ENCODE measurements at places on chromosomes 12 and 14.

DNA sequence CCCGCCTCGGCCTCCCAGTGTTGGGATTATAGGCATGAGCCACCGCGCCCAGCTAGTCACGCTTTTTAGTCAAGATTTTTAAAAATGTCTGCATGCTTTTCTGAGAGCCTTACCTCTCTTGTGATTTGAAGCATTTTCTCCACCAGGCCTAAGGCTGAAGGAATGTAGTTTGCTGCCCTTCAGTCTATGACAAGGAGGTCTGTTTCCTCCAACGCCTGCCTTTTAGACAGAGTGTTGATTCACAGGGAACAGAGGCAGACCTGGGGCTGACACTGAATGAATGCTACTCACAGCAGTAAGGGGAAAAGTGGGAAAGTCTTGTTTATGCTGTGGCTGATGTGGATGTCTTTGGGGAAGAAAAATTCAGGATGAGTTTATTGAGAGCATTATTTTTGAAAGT is 27.2 kb upstream of the MDM2 start:
- DNase-seq = no peak

DNA sequence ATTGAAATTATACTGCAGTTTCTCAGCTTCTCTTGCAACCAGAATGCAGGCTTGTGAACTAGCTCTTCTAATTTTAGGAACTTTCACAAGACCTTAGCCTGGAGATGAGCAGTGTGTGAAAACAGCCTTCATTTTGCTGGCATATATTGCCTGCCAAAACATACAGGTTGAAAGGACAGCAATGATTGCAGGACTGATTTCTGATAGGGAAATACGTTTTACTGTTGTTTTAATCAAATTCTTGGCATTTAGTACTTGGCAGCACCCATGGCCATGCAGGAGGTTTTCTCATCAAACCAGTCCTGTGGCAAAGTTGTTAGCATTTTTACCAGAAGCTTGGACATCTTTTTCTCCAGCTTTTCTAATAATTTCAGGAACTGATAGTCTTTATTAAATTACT is 91.9 kb upstream of the MUCL1 start:
- no peak for DNase-seq

- no peak for DNase-seq
These were observed 154.2 kb upstream of the PRMT8 start for GRCh38 chr12:3336606-3337311.

- no peak for DNase-seq
These were observed 73.2 kb upstream of the EGLN3 start for GRCh38 chr14:34023824-34024767.

DNA sequence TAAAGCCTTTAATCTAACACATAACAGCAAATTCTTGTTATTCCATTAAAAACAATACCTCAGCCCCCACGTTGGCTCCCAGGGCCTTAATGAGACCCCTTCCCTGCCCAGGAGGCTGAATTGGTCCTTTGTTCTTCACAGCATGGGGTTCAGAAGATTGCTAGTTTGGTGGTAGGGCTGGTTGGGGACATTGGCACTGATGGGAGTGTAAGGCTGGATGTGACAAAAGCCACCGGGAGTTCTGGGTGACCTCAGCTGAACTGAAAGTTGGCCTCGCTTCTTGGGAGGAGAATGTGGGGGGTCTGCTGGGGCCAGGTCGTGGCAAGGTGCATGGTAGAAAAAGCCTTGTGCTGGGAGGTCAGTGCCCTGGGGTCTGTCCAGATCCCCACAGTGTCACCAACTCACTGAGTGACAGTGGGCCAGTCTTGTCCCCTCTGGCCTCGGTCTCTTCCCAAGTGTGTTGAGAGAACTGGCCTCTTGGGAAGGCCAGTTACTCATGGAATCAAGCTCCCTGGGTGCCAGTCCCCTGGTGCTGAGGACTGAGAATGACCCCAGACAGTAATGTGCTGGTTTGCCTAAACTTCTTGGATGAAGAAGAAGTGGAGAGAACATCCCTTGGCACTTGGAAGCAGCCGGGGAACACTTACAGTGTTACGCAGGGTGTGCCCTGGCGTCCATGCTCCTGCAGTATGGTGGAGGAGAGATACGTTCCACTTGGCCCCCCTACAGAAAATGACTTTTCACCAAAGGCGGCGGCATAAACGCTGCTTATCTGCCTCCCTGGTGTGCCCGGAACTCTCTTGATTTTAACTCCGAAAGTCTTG is 283.7 kb upstream of the RTL1 start:
- DNase-seq = no peak

DNA sequence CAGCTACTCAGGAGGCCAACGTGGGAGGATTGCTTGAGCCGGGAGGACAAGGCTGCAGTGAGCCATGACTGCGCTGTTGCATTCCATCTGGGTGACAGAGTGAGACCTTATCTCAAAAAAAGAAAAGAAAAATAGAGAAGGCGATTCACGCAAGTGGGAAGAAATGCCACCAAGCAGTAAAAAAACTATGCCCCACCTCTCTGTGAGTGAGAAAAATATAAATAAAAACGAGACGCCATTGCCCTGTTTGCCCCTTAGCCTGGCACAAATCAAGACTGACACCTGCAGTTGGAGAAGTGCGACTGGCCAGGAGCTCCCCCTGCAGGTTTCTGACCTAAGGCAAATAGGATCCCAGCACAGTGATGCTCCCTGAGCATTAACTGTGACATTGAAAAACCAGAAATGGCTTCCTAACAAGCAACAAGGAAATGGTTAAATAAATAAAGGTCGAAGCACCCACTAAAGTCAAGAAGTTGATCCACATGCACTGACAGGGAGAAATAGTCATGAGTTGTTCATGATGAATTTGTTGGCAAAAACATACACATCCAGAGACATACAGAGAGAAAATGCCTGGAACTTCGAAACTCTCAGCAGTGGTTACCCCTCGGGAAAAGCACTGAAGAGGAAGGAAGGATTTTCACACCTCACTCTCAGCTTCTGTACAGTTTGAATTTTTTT is 21.1 kb downstream of the GSC start:
- DNase-seq = no peak

DNA sequence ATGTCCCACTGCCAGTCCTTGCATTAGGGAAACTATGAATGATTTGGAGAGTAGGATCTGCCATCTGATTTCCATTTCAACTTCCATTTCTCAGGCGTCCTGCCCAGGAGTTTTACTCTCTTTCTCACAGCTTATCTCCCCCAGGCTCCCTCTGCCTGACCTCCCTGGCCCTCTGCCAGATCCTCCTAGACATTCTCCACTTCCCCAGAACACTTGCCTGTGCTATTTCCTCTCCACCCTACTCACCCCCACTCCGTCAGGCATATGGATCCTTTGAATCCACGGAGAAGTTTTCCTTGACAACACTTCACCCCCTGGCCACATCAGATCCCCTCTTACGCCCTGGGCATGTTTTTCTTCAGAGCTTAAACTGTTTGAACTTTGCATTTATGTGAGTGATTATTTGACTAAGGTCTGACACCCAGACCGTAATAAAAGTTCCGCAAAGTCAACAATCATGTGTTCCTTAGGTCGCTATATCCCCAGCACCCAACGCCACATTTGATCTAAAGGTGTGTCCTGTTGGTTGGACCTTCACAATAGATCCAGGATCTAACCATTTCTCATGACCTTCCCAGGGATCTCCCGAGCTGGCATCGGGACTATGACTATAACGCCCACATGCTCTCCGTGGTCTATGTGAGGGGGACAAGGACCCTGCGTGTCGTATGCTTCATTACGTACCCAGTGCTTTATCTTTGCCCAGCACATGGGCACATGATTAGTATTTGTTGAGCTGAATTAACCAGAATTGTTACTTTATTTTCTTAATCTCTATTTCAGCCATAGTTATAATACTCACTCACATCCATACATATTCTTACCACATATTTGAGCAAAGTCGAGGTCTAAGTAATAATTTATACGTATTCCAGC is 255.8 kb upstream of the FOXN3 start:
- DNase-seq = no peak

- no peak for DNase-seq
These were observed 127.3 kb downstream of the CNTN1 start for GRCh38 chr12:40819436-40820108.

- no peak for DNase-seq
These were observed 8.9 kb upstream of the MYRFL start for GRCh38 chr12:69816082-69816481.

- peak; percentile 49 for DNase-seq
These were observed at the start of gene ACIN1 for GRCh38 chr14:23094666-23095195. TSS of gene ACIN1 (minus strand) at chr14:23095136. CDS start at chr14:23095112, 24 bp downstream.

DNA sequence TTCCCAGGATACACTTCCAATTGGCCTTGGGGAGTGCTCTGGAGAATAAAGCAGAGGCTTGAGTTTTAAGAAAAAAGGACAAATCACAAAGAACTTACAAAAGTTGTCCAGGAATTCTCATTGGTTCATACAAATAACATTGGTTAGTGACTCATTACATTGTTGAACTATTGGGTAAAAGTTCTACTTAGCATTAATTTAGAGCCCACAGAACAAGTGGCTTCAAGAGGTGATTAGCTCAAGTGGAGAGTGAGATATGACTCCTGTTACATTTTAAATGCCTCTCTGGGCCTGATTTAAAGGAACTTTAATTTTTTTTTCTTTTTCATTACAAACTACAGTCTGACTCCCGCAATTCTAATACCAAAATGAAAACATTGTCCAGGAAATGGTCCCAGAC is 72.9 kb downstream of the ASCL4 start:
- no peak for DNase-seq

DNA sequence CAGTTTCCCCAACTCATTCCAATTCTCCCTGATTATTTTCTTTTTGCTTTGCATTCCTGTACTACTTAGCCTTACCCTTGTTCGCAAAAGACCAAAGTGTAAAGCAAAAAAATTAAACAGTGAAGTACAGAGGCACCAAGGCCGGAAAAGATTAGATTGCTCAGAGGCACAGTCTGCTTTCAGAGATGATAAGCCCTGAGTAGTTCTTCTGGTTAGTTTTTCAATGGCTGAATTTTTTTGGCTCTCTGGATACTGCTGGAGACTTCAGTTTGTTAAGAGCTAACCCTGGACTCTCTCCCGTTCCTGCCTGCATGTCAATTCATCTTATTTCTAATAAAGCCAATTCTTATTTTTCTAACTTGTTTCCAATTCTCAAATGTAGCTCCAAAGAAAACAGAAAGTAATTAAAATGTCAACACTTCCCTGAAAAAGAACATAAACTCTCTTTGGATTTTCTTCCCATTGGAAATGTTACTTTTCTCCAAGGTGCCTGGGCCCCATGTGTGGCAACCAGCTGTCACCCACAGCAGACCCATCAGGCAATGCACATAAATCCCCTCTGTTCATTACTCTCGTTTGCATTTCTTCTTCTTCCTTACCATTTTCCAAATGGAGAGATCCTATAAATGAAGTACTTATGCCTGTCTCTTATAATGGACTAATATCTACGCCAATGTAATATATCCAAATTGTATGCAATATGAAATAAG is 142.8 kb downstream of the BTG1 start:
- no peak for DNase-seq

DNA sequence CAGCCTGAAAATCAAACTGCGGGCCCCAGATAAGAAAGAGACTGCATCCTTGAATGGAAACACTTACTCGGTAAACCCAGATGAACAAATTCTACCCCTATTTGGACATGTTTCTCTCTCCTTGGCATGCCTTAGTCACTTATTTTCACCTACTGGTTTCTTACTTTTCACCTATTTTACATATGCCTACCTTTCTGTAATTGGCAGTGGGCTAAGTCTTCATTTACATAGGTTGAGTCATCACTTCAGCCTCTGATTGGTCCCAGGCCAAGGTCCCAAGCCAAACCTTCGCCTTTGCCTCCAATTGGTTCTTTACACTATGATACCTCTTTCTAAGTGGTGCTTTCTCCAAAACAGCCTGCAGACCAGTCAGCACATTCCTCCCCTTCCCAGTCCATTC is 111.3 kb downstream of the DYRK2 start:
- DNase-seq = no peak

Measured in stimulated activated CD4-positive, alpha-beta T cell treated with anti-CD3 and anti-CD28 coated beads, Interleukin-2, amount 100 ng/mL, for 4 hours (primary cell).